ENCODE measurements at places on chromosomes 7 and 10.

GRCh38 chr10:100370714-100371481 lies 23.9 kb downstream of the SCD start:
- no peak for DNase-seq

DNA sequence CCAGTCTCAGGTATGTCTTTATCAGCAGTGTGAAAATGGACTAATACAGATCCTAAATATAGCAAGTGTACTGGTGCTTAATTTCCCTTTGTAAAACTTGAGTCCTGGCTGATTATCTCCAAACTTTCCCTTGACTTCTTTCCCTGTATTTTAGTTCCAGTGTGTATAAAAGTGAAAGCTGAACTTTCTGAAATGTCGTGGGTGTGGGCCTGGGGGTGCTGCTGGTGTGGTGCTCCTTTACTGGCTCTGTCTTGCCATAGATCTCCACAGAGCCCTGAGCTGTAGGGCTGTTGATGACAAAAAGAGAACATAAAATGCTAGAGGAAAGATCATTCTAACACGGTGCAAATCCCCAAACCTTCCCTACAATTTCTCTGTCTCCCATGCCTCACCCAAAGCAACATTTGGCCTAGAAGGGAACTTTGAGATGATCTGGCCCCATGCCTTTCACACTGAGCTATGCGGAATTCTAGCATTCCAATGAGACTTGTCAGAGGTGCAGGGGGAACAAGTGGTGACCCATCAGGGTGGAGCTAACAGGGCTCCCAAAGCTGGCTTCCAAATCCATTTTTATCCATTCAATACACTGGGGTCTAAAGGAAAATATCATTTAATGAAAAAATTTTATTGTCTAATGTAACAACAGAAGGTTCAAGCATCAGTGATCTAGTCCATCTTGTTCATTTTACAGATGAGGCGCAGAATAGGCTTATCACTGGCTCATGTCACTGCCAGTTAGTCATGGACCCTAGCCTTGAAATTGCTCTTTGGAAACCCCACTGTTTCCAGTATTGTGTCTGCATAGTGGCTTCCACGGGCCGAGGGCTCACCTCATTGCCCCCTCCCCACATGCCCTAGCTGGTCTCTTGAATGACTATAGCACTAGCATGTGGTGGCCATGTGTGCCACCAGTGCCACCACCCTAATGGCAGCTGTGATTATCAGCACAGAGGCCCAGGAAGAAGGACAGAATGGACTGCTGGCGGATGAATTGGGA lies 1000.9 kb downstream of the LRMDA start:
- no peak for DNase-seq

- DNase-seq, result no peak
These were observed 13.5 kb downstream of the ESYT2 start for GRCh38 chr7:158815800-158816128.

DNA sequence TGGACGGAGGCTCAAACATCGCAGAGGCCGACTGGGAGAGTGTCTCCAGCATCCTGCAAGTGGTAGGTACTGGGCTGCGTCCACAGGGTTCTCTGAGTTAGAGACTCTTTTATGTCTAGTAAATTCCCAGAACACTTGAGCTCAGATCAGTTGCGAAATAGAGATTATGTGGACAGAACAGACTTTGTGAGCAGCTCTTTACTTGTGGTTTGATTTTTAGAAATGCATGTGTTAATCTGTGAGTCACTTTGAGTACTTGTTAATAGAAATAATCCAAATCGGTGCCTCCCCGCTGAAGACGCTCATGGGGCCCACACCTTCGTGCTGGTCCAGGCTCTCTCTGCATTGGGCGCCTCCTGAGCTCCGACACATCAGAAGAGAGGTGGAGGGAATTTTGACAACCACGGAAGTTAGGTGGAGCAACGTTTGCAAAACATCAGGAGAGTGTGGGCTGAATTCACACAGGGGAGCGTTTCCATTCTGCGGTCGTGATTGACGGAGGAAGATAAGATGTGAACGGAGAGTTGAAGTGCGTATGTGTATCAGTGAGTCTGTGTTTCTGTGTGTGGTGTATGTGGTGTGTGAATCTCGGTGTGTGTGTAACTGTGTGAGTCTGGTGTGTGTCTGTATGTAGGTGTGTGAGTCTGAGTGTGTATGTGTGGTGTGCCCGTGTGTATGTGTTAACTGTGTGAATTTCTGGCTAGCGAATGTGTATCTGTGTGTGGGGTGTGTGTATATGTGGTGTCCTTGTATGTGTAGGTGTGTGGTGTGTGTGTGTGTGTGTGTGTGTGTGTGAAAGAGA lies 32.1 kb downstream of the PFKP start:
- DNase-seq, result no peak

GRCh38 chr10:112750427-112751167 lies 199.4 kb upstream of the TCF7L2 start:
- no peak for DNase-seq

GRCh38 chr7:113125728-113126127 lies 7.4 kb upstream of the SMIM30 start:
- no peak for DNase-seq

Data from NCI-H187 (cell line).